ENCODE measurements at places on chromosomes 1 and 21. TPM values are rescaled to one million over a fixed set of nuclear protein-coding genes. Genes with fewer than 3 reads are reported as not detected.

Gene BSND
- total RNA-seq, result not detected

Gene RHBG
- not detected for total RNA-seq

Gene CLEC20A
- total RNA-seq, result not detected

Gene ERO1B
- total RNA-seq, result 3.0 TPM

Gene LDLRAD2
- total RNA-seq, result not detected

Gene ATP6V1G3
- not detected for total RNA-seq

Gene NDC1
- 10.6 TPM for total RNA-seq

Gene HPCAL4
- not detected for total RNA-seq

Gene HEYL
- total RNA-seq, result 9.0 TPM

Gene RCAN1
- total RNA-seq, result 17.7 TPM

Gene OTUD3
- 11.4 TPM for total RNA-seq

Gene PRAMEF10
- total RNA-seq, result not detected

- no peak for DNase-seq
Observed at GRCh38 chr1:236207121-236207520, 64.8 kb downstream of the GPR137B start.

- DNase-seq, result no peak
Observed at GRCh38 chr1:235892202-235892601, 25.5 kb upstream of the LYST start.

DNA sequence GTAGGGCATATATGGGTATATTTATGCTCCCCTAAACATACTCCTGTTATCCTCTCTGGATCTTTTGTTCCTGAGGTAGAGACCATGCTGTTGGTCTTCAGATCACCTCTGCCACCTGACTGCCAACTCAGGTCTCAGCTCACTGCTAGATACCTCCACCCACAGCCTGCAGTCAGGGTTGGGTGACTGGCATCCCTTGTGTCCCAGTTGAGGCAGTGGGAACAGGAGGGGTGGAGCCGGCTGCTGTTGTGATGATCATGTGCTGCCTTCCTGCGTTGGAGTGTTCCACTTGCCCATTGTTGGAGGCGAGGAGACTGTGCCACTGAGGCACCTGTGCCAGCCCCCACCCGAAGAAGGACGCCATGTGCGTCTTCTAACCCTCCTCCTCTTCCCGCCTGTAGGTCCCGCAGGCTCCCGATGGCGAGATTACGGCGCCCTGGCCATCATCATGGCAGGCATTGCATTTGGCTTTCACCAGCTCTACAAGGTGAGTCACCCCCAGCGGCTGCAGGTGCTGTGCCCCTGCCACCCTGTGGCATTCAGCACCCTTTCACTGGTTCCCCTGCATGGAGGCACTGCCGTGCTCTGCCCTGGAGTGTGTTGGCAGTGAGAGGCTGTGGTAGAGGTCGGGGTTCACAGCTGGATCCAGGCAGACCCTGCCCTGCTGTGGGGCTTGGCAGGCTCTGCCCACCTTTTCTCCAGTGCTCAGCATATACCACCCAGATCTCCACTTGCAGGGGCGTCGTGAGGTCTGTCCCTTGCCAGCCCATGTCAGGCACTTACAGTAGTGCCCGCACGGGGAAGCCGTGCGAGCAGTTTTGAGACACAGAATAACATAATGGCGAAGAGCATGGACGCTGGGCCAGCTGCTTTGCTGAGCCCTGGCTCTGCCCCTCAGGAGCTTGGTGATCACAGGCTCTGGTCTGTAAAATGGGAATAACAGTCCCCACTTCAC, 143.5 kb downstream of the PEX14 start:
- no peak for DNase-seq

GRCh38 chr1:42214447-42214871, 49.9 kb upstream of the GUCA2A start:
- no peak for DNase-seq

- no peak for DNase-seq
Observed at GRCh38 chr1:150235294-150235851, 539 bp downstream of the ANP32E start.

DNA sequence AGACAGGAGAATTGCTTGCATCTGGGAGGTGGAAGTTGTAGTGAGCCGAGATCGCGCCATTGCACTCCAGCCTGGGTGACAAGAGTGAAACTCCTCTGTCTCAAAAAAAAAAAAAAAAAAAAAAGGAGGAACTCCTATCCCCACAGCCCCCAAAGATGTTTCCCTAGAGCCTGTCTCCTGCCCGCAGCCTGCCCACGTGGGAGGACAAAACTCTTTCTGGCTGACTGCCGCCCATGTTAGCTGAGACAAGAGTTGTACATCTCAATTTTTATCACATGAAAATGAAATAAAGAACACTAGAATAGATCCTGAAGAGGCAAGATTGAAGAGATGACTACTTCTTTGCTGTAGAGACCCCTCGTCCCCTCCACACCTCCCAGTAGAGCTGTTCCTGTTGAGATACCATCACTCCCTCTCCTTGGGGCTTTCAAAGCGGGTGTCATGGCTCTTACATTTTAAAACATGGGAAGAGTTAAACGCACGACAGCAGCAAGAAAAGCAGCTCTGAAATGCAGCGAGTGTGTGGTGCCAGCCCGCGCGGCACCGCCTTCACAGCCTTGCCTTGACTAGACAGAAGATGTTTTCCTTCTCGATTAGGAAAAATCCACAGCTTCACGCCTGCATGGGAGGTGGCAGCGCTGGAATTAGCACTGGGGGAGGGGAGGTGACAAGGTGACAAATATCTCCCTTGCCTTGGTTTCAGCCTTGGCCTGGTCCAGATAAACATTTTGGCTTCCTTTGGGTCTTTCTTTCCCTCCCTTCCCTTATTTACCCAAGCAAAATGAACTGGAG, 253.4 kb upstream of the CSF3R start:
- no peak for DNase-seq

GRCh38 chr1:230550428-230550827, 91.9 kb upstream of the COG2 start:
- DNase-seq, result no peak

- DNase-seq, result no peak
Observed at GRCh38 chr1:91731815-91732214, 154.1 kb downstream of the TGFBR3 start.

GRCh38 chr21:42900446-42900845, 7.3 kb downstream of the NDUFV3 start:
- no peak for DNase-seq

DNA sequence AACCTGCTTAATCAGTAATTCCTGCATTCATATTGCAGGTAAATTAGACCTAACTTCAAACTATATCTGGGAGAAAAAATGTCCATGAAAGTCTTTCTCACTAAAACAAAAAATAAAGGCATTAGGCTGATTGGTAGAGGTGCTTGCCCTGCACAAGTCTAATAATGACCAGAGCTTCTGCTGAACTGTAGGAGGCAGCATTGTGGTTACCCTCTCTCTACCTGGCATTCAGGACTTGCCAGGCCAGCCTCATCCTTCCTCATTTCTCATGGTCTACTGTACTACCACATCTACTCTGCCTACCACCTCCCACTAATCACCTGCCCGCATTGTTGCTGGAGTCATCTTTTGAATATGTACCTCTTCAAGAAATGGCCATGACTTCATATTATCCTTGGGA, 60.8 kb upstream of the KRTAP11-1 start:
- DNase-seq, result no peak

DNA sequence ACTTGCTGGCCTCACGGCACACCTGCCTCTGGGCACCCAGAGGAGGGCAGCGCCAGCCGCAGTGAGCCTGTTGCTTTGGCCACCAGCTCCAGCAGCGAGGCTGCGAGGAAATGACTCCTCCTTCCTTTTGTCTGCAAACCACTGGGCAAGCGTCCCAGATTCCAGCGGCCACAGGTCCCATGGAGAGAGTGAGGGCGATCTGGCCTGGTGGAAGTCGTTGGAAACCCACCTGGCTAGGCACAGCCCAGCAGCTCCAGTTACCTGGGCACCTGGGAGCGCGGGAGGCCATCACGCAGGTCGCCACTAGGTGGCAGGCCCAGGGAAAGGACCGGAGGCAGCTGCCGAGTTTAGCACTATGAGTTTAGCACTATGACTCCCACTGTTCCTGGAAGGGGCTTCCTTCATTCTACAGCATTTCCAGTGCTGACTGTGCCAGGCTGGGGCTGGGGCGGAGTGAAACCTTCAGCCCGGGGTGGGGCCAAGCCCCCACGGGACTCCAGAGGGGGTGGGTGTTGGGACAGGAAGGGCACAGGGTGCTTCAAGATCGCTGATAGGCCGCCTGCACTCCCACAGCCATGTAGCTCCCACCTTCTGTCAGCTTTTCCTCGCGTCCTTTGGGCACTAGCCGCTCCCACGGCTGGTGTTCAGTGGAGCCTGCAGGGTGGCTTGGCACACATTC, 1.1 kb upstream of the ESPN start:
- DNase-seq, result peak; percentile 73

DNA sequence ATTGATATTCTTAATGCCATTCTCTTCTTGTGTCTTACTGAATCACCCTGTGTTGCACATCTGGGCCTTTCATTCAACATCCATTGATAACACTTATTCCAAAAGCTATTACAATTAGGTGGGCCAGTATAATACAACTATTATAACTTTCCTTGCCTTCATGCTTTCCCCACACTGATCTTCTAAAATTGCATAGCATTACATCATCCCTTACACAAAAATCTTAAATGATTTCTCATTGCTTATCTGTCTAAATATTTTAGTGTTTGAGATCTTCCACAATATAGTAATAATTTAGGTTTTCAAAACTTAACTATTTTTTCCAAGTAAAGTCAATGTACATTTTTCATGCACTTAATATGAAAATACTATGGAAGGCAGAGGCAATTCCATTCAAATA, 1634.1 kb downstream of the PLA2G4A start:
- DNase-seq, result no peak

GRCh38 chr1:20361805-20362381, 71.2 kb downstream of the VWA5B1 start:
- peak; percentile 93 for DNase-seq

GRCh38 chr1:19645411-19646251, 1.5 kb downstream of the NBL1 start:
- DNase-seq, result peak; percentile 48

GRCh38 chr1:32871364-32872191, 866 bp upstream of the FNDC5 start:
- DNase-seq, result no peak

DNA sequence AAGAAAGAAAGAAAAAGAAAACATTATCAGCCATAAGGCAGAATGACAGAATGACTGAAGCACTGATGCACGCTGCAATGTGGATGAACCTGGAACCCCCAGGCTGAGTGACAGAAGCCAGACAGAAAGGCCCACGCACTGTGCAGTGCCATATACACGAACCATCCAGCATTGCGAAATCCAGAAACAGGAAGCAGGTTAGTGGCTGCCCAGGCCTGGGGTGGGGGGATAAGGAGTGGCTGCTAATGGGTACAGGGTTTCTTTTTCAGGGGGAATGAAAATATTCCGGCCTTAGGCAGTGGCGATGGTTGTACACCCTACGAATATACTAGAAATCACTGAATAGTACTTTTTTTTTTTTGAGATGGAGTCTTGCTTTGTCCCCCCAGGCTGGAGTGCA, 57.0 kb downstream of the CHD5 start:
- DNase-seq, result no peak

- no peak for DNase-seq
Observed at GRCh38 chr21:19461481-19462205, 1058.1 kb upstream of the TMPRSS15 start.

GRCh38 chr21:29245104-29245643, 53.5 kb upstream of the BACH1 start:
- no peak for DNase-seq

DNA sequence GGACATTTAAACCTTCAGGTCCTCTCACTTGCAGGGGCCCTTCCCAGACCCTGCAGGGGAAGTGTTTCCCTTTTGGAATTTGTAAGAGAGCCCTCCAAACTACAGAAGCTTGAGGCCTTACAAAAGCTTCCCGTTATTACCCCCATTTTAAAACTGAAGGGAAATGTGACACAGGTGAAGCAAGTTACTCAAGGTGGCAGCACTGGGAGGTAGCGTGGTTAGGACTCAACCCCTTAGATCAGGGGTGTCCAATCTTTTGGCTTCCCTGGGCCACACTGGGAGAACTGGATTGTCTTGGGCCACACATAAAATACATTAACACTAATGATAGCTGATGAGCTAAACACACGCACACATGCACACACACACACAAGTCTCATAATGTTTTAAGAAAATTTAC, 15.8 kb upstream of the ZC3H12A start:
- DNase-seq, result no peak

- DNase-seq, result no peak
Observed at GRCh38 chr21:31409831-31410487, 65.9 kb upstream of the TIAM1 start.

DNA sequence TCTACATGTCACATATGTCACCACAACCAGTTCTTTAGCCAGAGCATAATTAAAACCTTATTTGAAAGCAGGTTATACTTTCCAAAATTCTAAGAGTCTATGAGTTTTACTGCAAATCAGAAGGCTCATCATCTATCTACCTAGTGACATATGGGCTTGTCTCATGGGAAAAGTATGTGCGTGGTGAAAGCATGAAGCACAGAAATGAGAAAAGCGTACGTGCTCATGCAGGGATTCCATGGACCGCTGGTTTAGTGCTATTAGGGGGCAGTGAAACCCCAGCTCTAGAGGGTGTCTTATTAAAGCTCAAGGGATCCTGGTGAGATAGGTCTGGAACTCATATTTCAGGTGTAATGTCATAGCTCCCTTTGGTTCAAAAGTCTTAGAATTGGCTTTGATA, 50.2 kb downstream of the FAM163A start:
- DNase-seq, result no peak

DNA sequence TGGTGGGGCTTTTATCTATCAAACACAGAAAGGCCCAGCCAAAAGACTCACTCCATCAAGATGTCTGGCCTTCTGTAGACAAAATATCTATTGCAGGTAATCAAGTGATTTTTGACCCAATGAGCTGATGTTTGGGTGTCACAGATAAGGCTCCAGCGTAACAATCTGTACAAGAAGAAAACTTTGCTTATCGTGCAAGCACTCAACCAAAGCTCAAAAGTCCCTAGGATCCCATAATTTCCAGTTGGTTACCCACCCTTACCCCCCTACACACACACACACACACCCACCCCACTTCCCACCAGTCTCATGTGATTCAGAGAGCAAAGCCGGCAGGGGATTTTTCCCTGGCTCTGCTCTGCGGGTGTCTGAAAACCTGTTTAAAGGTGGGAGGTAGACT, 5.8 kb downstream of the ITPKB start:
- DNase-seq, result no peak

DNA sequence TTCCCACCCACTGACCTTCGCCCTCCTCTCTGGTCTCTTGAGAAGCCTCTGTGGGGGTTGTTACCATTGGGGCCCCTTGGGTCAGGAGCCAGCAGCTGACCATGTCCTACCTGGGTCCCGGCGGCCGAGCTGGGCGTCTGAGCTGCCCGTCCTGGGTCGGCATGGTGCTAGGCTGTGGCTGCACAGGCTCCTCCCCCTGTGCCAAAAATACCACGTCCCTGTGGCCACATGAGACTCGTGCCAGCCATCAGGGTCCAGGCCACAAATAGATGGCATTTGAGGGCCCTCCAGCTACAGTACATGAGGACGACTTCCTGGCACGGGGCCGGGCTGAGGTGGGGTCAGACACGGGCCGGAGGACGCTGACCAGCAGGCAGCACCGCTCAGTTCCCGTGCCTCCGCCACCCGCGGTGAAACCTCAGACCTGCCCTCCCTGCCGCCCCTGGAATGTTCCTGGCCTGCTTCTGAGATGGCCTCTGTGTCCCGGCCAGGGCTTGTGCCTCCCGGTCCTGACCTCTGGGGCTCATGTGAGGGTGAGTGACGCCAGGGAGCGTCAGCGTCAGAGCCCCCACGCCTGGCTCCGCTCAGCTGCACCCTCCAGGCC, at the start of gene PERM1:
PERM1 (minus strand) TSS at position 139 of the 604 bp plus-strand sequence. CDS start 1,064 bp downstream, outside the sequence.
- no peak for DNase-seq

GRCh38 chr21:40886931-40887330, 40.0 kb upstream of the DSCAM start:
- DNase-seq, result no peak
